Esophagus squamous epithelium (tissue), 5 donors: ENCODE measurements at places on chromosomes 11 and 22.

DNA sequence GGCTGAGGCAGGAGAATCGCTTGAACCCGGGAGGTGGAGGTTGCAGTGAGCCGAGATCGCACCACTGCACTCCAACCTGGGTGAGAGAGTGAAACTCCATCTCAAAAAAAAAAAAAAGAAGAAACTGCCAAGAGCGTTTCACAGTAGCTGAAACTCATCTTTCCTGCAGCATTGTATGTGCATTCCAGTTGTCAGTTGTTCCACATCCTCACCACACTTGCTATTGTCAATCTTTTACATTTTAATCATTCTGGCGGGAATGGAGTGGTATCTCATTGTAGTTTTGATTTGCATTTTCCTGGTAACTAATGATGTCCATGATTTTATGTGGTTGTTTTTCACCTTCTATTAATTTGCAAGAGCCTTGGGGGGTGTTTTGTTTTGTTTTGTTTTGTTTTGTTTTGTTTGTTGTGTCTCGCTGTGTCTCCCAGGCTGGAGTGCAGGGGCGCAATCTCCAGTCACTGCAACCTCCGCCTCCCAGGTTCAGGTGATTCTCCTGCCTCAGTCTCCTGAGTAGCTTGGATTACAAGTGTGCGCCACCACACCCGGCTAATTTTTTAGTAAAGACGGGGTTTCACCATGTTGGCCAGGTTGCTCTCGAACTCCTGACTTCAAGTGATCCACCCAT is 8.1 kb upstream of the GNB1L start:
- DNase-seq = no peak

- DNase-seq = no peak
Measured at GRCh38 chr11:60914633-60915247, 782 bp downstream of the TMEM109 start.

GRCh38 chr22:21940521-21940920 is 12.1 kb downstream of the PPM1F start:
- no peak for DNase-seq

GRCh38 chr11:109783014-109783413 is 310.2 kb upstream of the ZC3H12C start:
- no peak for DNase-seq

- DNase-seq = no peak
Measured at GRCh38 chr11:75576017-75576416, 14.0 kb downstream of the SERPINH1 start.

DNA sequence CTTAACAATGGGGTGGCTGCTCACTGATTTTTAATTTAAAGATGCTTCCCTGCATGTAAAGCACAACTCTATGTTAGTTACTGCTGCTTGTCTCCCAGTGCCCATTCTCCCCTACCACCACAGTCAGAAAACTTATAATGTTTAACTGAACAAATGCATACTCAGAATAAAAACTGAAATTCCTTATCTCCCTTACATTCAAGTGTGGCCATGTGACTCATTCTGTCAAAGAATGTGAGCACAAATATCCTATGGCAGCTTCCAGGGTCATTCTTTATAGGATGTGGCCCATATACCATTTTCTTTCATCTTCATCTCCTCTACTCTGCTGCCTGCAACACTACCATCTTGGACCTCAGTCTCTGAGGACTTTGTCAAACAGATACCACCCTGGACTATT is 374.8 kb downstream of the DYNC2H1 start:
- DNase-seq = no peak

GRCh38 chr22:41092847-41093411 is 537 bp downstream of the EP300 start:
- DNase-seq = no peak

DNA sequence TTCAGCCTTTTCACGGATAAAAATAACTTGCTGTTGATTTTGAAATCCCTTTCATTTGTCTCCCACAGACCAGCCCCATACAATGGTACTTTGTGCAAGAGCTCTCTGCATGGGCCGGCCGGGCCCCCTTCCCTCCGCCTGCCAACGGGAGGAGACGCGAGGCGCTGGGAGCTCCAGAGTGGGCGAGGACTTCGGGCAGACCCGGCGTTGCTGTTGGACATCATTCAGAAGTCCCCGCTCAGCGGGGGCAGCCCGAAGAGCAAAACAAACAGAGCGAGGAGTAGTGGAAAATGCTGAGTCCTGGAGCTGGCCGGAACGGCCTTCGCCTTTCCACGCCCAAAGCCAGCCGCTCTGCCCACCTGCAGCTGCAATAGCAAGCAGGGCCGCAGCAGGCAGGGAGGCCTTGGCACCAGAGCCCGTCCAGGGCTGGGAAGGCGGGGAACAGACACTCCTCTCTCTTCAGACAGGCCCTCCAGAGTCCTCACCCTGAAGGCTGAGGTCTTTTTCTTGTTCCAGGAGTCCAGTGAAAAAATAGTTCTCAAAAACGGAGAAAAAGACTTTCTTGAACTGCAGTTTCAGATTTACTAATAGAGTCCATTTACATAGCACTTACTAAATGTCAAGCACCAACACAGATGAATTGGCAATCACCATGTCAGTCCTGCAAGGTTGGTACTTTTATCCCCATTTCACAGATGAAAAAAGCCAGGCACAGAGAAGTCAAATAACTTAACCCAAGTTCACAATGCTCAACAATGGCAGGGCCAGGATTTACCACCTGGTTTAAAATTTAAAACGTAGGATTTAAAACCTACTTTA is 135.5 kb downstream of the ETS1 start:
- DNase-seq = no peak

- DNase-seq = no peak
Measured at GRCh38 chr11:288478-289397, at the start of gene PGGHG. PGGHG (plus strand) TSS chr11:289126; CDS start chr11:289817, 691 bp downstream.

DNA sequence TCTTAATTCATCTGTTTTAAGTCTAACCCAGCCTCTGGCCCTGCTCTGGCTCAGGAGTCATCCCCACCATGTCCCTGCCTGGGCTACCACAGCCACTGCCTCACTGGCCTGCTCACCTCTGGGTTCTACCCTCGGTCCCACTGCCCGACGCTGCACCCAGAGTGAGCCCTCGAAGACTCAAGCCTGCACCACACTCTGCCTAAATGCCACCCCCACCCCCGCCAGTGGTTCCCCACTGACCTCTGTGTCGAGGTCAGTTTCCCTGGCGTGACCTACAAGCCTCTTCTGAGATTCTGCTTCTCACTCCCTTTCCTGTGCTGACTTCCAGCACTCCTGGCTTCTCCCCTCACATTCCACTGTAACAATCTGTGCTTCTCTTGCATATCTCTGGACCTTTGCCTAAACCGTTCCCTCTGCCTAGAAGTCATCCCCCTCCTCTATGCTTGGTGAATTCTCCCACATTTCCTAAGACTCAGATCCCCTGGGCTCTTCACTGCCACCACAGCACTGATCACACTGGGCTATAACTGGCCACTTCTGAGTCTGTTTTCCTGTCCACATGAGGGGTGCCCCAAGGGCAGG is 12.5 kb upstream of the PDE2A start:
- no peak for DNase-seq

GRCh38 chr11:17287058-17287457 is 10.5 kb downstream of the NUCB2 start:
- DNase-seq = no peak

DNA sequence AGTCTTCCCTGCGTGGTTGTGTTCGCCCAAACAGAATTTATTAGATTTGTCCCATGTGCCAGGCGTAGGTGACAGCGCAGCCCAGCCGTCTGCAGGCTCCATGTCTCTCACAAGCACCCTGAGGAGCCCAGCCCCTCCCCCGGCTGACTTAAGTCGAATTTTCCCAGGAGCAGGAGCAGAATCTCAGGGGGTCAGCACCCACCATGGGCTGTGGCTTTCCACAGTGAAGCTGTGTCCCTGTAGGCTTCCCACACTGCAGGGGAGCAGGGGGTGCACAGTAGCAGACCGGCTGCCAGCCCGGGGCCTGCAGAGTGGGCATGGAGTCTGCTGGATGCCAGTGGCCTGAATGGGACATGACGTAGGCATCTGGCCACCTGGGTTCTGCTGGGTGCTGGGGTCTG is 16.0 kb downstream of the PARVG start:
- DNase-seq = no peak

- no peak for DNase-seq
Measured at GRCh38 chr11:16981651-16982194, 32.5 kb downstream of the PLEKHA7 start.

DNA sequence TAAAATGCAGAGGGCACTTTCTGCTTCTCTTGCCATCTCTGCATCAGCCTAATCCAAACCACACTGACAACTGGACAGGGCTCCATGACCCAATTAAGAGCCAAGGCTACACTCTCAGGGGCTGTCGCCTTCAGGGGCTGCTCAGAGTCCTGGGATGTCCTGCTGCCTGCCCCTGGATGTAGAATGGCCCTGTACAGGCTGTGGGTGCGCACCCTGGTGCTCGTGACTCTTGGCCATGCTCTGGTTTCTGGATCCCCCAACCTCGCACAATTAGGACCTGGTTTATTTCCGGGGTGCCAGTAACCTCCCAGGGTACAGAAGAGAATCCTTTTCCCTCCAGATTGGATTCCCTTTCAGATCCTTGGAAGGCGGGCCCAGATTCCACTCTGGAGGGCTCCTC is 11.3 kb downstream of the IFT27 start:
- DNase-seq = no peak

- DNase-seq = no peak
Measured at GRCh38 chr22:41481131-41481830, 12.4 kb downstream of the ACO2 start.

DNA sequence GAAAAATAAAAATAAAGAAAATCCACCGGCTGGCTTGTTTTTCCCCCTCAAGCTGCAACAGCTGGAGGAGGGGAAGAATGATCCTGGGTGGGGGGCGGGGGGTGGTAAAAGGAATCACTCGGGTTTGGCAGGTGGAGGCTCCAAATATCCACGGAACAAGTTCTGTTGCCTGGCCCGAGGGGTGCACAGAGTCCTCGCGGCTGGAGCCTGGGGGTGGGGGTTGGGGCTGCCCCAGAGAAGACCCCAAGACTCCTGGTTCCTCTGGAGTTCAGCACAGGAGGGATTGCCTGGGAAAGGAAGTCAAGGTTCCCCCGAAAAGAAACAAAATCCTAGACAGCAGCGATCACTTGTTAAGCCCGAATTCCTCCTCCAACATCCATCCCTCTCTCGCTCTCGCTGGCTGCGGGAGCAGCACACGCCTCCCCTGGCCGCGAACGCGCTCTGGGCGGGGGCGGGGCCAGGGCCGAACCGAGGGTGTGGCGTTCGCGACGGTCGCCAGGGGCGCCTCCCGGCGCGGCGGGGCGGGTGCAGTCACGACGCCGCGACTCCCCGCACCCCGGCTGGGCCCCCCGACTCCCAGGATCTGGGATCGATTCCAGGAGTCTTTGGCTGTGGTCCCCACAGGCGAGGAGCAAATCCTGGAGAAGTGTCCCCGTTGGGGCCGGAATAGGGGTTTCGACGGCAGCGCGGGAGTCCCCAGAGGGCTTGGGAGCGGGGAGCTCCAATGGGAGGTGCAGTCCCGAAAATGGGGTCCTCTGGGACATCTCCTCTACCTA is at the start of gene KCNA4:
KCNA4 (minus strand) TSS at position 443 of the 776 bp plus-strand sequence. CDS start 4,352 bp downstream, outside the sequence.
- no peak for DNase-seq

DNA sequence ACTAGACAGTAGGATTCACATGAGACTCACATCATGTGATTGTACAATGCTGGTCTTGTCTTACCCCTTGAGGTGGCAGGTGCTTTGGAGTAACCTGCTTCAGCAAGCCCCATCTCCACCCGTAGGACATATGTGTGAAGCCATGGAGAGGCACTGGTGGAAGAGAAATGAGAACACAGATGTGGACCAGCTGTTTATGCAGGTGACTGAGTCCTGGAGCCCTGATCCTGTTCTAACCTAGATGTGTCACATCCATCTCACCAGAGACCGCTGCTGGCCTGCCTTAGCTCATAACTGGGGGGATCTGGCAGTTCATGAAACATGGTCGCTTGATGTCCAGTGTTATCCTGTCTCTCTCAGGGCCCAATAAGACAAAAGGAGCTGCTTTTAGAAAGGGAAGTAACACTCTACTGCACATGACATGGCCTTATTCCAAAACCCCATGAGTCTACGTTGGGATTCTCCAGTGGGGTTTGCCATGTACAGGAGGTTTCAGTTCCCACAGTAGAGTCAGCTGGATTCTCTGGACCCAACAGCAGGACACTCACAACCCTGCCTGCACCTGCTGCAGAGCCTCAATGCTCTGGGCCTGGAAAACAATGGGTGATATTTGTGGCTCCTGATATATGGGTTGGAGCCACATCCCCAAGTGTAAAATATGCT is 62.0 kb downstream of the GGTLC2 start:
- DNase-seq = no peak

- DNase-seq = no peak
Measured at GRCh38 chr11:7892059-7892699, 38.9 kb downstream of the OR10A6 start.

DNA sequence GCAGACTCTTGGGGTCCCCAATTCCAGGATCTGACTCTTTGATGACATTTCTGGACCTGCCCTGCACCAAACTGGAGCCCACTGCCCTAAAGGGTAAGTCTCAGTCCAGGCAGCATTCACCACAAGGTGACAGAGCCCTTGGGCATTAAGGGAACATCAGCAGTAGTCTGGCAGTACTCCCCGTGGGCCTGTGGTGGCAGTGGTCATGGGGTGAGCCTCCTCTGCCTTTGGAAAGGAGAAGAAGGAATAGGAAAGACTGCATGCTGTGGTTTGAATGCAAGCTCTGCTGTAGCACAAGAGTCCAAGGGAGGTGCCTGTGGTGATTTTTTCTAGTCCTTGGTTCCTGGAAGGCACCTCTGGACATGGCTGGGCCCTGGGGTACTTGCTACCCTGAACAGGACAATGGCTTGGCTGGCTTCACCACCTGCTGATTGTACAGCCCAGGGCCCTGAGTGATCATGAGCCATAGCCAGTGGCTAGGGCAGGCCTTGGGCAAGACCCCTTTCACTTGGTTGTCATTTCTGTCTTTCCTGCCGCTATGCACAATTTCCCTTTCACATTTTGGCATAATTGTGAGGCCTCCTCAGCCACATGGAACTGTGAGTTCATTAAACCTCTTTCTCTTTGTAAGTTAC is 160.7 kb upstream of the GRIA4 start:
- DNase-seq = no peak

DNA sequence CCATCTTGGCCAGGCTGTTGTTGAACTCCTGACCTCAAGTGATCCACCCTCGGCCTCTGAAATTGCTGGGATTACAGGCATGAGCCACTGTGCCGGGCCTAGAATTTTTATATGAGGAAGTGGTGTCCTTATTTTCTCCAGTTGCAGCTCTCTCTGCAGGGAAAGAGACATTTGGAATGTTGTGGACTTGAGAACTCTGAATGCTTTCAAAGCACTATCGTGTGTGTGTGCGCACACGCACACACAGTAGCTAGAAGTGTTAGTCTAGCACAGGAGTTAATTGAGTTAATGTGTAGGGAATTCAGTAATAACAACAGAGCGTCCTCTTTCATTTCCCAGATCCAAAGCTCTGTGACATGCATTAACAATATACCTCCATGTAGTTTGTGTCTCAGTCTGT is 164.0 kb upstream of the RASSF10 start:
- no peak for DNase-seq

GRCh38 chr11:71991494-71991893 is 7.2 kb upstream of the IL18BP start:
- DNase-seq = no peak
